Activated CD8-positive, alpha-beta memory T cell treated with anti-CD3 and anti-CD28 coated beads for 4 hours (primary cell): ENCODE measurements at places on chromosomes 6 and 20.

GRCh38 chr6:42339991-42340401 lies 111.7 kb downstream of the TRERF1 start:
- no peak for DNase-seq

GRCh38 chr6:125930765-125931418 lies 25.7 kb upstream of the HINT3 start:
- DNase-seq = no peak

GRCh38 chr6:11525468-11526155 lies 11.9 kb upstream of the TMEM170B start:
- no peak for DNase-seq

DNA sequence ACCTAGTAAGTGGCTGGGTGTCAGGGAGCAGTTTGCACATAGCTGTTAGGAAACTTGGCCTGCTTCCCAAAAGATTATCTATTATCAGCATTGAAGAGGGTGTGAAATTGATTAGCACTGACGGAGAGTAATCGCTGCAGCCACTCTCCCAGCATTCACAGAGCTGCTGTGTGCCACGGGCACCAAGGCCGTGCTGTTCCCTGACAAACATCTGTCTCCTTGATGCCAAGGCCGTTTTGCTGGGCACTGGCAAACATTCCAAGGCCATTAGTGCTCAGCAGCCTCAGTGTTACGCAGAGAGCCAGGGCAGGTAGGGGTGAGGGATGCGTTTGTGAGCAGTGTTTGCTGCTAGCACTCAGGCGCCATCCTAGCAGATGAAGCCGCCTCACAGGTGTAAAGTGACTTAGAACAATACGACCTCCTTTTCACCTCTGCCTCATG lies 57.7 kb upstream of the VSTM2L start:
- no peak for DNase-seq

GRCh38 chr6:73145690-73146089 lies 79.6 kb downstream of the KHDC1L start:
- DNase-seq = no peak

DNA sequence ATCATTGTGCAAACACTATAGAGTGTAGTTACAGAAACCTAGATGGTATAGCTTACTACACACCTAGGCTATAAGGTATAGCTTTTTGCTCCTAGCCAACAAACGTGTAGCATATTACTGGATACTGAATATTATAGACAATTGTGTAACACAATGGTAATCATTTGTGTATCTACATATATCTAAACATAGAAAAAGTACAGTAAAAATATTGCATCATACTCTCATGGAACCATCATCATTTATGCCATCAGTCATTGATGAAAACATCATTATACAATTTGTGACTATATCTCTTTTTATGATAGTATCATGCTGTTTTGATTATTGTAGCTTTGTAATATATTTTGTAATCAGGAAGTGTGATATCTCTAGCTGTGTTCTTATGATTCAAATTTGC lies 21.0 kb upstream of the HCRTR2 start:
- DNase-seq = no peak

GRCh38 chr6:166728884-166729530 lies 102.0 kb upstream of the RPS6KA2 start:
- no peak for DNase-seq

DNA sequence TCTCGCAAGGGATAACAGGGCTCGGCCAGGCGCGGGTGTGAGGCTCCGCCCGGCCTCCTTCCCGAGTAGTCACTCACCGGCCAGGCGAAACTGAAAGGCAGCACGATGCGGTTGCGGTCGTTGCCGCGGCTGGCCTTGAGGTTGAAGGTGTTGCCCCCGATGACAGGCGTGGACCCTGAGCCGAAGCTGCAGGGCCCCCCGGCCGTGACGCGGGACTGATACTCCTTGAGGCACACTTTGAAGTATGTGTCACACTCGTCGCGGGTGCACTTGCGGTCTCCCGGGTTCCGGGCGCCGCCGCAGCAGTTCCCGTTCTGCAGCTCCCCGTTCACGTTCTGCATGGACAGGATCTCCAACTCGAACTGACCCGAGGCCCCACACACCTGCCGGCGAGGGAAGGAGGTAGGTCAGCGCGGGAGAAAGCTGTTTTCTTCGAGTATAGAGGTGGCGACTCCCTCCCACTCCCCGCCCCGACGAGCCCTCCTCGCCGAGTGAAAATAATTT lies 1.1 kb downstream of the JAG1 start:
- no peak for DNase-seq

GRCh38 chr6:120262354-120262753 lies 912.8 kb upstream of the MAN1A1 start:
- no peak for DNase-seq

GRCh38 chr6:142771162-142771561 lies 173.8 kb downstream of the HIVEP2 start:
- no peak for DNase-seq

- no peak for DNase-seq
Measured at GRCh38 chr20:24164360-24164759, 175.8 kb upstream of the GGTLC1 start.

GRCh38 chr20:34553366-34553867 lies 5.1 kb upstream of the MAP1LC3A start:
- no peak for DNase-seq

DNA sequence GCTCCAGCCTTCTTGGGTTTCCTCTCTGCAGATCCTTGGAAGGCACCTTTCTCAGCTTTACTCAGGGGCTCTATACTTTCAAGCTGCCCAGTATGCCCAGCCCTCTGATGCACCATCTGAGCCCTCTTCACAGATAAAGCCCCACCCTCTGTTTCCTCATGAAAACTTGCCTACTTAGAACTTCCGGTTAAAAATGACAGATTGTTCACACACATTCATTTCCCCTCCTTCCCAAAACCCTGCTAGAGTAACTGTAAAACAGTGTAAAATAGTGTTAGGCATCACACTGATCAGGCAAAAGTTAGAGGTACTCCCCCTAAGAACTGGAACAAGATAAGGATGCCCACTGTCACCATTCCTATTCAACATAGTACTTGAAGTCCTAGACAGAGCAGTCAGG lies 14.0 kb upstream of the GCM1 start:
- DNase-seq = no peak

GRCh38 chr20:36155629-36155971 lies 1.1 kb downstream of the EPB41L1 start:
- DNase-seq = no peak

DNA sequence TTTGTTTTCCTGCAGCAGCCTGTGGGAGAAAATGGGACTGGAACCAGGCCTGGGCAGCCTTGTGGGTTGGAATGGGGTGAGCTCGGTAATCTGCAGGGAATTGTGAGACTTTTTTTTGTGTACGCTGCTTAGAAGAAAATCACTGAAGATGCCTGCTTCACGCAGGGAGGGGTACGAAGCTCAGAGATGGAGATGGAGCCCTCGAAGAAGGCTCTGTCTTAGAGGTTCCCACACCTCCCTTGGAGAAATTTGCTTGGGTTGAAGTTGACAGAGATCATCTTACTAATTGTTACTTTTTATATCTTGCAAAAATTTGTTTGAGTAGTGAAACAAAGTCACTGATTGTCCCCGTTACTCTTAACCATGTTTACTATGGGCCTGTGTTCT lies 894 bp downstream of the PYGB start:
- no peak for DNase-seq

- no peak for DNase-seq
Measured at GRCh38 chr6:3919130-3919628, 70.0 kb downstream of the FAM50B start.

DNA sequence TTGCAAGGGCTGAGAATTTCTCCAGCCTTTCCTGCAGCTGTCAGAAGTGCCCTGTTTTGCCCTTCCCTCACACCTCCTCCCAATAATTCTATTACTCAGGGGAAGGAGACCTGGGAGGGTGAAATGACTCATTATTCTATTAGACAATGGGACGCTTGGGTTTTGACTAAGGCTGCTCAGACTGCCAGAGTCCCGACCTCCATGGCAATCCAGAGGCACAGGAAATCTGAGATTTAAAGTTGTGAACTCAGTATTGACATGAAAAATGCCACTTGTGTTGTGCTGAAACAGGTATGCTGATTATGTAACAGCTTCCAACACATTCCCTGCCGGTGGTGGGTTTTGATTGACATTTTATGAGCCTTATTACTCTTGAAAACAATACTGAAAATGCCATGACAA lies 625.9 kb upstream of the FLRT3 start:
- no peak for DNase-seq

DNA sequence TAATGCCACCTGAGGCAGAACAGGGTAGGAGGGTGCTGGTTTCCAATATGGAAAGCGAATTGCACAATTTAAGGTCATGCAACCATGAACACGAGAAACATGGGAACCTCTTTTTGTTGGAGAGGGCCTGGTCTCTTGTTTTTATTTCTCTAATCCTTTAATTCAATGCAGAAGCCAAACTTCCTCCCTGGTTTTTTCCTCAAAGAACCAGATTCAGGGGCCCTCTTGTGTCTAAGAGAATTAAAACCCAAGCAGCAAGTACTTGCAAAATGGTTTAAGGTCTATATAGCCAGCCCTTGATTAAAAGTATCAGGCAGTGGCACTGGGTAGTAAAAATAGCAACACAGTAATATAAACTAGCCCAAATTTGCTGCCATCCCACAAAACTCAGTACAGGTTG lies 19.5 kb downstream of the GSTA4 start:
- no peak for DNase-seq

- no peak for DNase-seq
Measured at GRCh38 chr6:87832025-87832825, 130.2 kb upstream of the AKIRIN2 start.

- no peak for DNase-seq
Measured at GRCh38 chr6:100491952-100492670, 27.4 kb upstream of the SIM1 start.

GRCh38 chr20:19074356-19074755 lies 138.1 kb upstream of the SLC24A3 start:
- DNase-seq = no peak

- no peak for DNase-seq
Measured at GRCh38 chr6:31040801-31041200, 30.5 kb downstream of the MUC22 start.

- no peak for DNase-seq
Measured at GRCh38 chr6:107679457-107679856, 144.7 kb downstream of the SCML4 start.

GRCh38 chr20:34896086-34896621 lies 19.7 kb downstream of the ACSS2 start:
- no peak for DNase-seq

- no peak for DNase-seq
Measured at GRCh38 chr6:81857812-81858211, 105.3 kb upstream of the TENT5A start.

DNA sequence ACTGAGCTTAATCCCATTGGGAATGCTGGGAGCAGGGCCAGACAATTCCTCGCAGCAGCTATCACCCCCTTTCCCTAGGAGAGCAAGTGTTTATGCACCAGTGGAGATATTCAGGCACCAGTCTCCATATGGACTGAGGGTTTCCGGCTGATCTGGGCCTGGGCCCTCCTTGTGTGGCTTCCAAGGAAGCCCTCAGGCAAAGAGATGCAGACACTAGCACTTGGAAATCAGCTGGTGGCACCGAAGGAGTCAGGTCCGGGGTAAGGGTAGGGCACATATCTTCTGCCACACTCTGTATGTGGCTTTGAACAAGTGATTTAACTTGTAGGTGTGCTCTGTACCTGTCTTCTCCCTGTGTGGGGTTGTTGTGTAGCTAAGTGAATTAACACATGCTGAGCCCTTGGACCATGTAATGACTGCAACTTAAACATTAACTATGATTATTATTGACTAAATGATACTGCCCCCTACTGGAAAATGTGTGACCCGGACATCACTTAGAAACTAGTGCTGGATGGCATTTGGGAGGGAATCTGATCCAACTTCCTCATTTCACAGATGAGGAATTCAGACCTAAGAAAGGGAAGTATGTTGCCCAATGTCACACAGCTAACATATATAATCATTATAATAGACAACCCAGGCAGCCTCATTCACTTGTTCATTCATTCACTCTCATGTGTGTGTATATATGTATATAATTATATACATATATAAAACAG lies 19.3 kb upstream of the WFDC2 start:
- DNase-seq = no peak

DNA sequence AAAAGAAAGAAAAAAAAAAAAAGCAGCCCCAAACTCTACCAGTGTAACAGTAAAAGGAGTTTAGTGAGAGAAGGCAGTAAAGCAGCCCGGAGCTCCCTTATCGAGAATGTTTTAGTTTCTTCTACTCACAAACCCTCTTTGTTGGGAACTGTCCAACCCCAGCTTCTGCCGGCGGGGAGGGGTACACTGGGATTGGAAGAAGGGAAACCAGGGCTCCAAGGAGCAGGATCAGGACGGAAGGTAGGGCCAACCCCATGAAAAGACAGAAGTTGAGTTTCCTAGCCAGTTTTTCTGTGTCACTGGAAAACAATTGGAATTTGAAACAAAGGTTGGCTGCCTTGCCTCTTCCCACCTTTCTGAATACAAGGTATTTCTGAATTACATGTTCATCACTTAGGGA lies 66.0 kb downstream of the KIZ start:
- DNase-seq = no peak

- DNase-seq = no peak
Measured at GRCh38 chr6:48775157-48775556, 664.2 kb upstream of the PTCHD4 start.

DNA sequence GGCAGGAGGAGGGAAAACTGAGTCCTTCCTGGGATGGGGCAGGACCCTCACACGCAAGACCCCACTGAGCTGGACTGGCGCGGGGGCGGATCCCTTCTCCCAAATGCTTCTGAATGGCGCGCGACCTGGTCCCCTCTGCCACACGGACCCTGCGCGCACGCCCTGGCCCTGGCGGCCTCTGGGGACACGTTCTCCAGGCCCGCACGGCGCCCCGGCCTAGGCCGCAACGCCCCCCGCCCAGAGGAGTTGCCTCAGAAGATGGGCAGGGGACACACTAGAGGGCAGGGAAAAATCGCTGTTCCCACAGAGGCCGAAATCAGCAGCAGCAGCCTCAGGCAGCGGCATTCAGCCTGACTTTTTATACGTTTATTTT lies 45.2 kb upstream of the OSTM1 start:
- DNase-seq = no peak

DNA sequence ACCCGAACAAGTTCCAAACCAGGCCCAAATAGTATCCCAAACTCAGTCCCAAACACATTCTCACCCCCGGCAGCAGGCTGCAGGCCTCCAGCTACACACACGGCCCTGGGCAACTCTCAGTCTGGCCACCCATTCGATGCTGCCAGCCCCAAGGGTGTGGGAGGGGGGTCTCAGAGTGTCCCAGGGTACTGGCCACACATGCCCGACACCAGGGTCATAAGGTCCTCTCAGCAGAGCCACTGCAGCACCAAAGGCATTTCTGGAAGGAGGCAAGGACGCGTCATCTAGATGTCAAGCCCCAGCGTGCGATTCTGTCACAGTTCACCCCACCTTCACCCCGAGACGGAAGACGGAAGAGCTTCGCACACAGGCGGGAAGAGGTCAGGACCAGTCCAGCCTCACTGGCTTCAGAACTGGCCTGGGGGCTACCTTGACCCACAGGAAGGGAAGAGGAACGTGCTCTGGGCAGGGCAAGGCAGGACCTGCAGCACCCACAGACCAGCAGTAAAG lies 9.5 kb downstream of the MYL9 start:
- no peak for DNase-seq

GRCh38 chr20:37071481-37071911 lies 24.3 kb downstream of the RBL1 start:
- no peak for DNase-seq

GRCh38 chr6:132484680-132485018 lies 28.3 kb downstream of the STX7 start:
- DNase-seq = no peak
